M059J (cell line): ENCODE measurements at places on chromosomes 16 and 17. TPM values are rescaled to one million over a fixed set of nuclear protein-coding genes. Genes with fewer than 3 reads are reported as not detected.

GRCh38 chr17:3913531-3914311, 2.5 kb downstream of the P2RX1 start:
- DNase-seq, result peak; percentile 60

- DNase-seq, result no peak
Measured at GRCh38 chr17:82973456-82974135, 105.8 kb upstream of the METRNL start.

The BEAN1 gene
- total RNA-seq, result not detected in 2 replicates

GRCh38 chr16:86609115-86609514, 30.8 kb downstream of the FOXL1 start:
- peak; percentile 93 for DNase-seq

DNA sequence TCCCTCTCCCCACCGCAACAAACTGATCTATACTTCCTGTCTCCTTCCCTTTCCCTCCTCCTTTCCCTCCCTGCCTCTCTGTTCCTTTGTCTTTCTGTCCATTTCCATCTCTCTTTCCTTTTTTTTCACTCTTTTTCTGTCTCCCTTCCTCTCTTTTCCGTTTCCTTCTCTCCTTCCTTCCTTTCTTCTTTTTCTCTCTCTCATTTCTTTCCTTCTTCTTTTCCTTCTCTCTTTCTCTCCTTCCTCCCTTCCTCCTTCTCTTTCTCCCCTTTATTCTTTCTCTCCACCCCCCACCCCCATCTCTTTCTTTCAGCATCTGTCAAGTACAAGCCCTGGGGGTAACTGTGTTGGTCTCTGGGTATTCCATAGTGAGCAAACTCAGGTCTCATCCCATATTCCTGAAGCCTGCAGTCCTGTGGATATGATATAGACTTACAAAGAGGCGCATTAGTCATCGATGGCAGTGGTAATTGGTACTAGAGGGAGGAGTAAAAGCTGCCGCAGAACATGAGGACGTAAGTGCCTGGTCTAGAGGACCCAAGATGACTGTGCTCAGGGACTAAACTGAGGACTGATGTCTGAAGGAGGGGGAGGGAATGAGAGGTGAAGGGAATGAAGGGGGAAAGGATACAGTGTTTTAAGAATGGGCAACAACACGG, 50.4 kb downstream of the VAT1L start:
- peak; percentile 33 for DNase-seq

DNA sequence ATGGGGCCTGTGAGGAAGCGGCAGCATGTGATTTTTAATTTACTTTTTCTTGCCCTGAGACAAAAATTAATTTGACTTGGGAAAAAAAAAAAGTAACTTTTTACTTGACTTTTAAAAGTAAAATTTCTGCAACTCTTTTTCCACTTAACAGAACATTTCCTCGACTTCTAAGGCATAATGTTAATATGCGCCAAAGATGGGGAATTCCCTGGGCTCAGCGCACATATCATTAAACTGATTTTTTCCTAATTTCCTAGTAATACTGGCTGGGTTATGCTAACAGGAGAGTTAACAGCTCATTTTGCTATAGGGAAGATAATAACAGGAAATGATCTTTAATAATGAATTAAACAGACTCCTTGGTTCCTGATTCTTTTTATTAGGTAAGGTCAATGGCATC, 120.6 kb upstream of the CDH5 start:
- no peak for DNase-seq
